Amygdala (tissue), 56 donors: ENCODE measurements at places on chromosomes 16 and 17.
A peak's percentile ranks its signal among the peaks of the same experiment; 100 is the strongest.

GRCh38 chr17:42850954-42851353, at the start of gene AOC3:
TSS of gene AOC3 (plus strand) at chr17:42851199. CDS start at chr17:42851344, 145 bp downstream.
- DNase-seq, result no peak

- no peak for DNase-seq
Measured at GRCh38 chr17:48552466-48553189, 7.7 kb upstream of the HOXB2 start.

DNA sequence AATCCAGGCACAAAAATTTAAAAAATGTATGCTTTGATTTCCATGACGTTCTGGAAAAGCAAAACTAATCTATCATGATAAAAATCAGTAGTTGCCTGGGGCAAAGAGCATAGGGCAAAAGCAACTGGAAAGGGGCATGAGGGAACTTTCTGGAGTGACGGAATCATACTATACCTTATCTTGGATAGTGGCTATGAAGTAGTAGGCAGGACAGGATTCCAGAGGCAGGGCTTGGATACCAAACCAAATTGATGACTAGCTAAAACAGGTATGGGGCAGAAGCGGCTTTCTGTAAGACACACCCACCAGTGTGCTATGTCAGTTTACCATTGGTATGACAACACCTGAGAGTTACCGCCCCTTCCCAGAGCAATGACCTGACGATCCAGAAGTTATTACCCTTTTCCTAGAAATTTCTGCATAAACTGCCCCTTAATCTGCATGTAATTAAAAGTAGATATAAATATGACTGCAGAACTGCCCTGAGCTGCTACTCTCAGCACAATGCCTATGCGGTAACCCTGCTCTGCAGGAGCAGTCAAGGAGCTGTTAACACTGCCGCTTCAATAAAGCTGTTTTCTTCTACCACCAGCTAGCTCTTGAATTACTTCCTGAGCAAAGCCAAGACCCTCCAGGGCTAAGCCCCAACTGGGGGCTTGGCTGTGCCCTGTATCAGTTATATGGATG, 56.7 kb downstream of the CFDP1 start:
- no peak for DNase-seq

GRCh38 chr16:77584205-77584859, 138.0 kb upstream of the NUDT7 start:
- peak; percentile 21 for DNase-seq

GRCh38 chr16:5333991-5334390, 236.4 kb upstream of the EEF2KMT start:
- no peak for DNase-seq

DNA sequence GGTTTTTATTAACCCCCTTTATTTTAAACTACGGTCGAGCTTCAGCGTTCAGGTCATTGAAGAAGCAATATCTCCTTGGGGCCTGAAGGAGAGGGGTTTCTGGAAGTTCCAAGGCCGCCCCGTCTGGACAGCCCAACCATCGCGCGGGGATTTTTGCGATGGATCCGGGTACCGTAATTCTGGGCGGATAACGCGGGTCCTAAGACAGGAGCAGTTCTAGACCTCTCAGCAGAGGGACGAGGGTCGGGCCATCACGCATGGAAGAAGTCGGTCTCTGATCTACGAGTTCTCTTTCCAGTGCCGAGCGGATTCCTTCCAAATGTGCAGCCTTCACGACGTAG, 3.6 kb downstream of the BORCS6 start:
- no peak for DNase-seq

GRCh38 chr17:56707312-56708219, 114.1 kb downstream of the NOG start:
- DNase-seq, result no peak

- DNase-seq, result peak; percentile 63
Measured at GRCh38 chr16:67150833-67151396, at the start of gene B3GNT9. TSS of gene B3GNT9 (minus strand) at chr16:67150998. CDS start at chr16:67150485, 513 bp downstream.

DNA sequence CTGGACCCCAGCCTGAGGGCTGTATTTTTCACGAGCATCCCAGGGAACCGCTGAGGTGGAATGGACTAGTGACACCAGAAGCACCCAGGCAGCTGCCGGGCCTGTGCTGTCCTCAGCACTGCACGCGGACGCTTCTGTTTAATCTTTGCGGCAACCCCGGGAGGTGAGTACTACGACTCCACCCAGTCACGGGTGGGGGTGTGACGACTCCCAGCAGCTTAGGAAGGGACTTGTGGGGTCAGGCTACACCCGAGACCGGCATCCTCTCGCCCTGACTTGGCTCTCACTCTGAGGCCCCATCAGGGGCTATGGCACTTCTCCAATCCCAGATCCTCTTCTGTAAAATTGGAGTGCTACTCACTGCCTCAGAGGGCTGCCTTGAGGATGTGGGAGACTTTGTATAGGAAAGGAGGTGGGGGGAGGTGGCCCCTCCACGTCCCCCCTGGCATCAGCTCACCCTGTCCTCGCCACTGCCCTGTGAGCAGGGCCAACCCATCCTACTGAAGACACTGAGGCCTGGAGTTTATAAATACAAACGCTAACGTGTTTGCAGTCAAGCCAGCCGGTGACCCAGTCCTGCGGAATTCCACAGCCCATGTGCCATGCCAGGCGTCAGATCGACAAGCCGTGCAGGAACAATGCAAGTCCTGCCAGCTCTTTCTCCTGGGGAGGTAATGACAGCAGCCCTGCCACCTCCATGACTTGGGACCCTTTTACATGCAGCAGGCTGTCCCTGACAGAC, 44.4 kb downstream of the PPL start:
- no peak for DNase-seq

DNA sequence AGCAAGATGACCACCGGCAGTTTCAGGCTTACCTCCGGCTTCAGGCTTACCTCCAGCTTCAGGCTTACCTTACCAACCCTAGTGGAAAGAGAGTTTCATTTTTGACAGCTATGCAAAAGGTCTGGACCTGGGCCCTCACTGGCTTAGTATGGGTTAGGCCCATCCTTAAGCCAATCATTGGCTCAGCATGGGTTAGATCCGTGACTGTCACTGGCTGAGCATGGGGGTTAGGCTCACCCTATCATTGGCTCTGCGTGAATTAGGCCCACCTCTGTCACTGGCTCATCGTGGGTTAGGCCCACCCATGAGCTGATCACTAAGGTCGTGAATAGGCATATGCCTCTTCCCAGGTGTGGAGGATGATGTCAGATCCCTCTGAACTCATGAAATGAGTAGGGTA, 8.1 kb downstream of the NDE1 start:
- no peak for DNase-seq

- DNase-seq, result no peak
Measured at GRCh38 chr17:59374612-59375011, 43.2 kb downstream of the YPEL2 start.

- DNase-seq, result no peak
Measured at GRCh38 chr17:71085238-71086033, 916.1 kb downstream of the KCNJ2 start.

GRCh38 chr17:78343187-78343542, 16.7 kb downstream of the SOCS3 start:
- DNase-seq, result no peak

- DNase-seq, result no peak
Measured at GRCh38 chr16:17538927-17539326, 68.2 kb upstream of the XYLT1 start.

DNA sequence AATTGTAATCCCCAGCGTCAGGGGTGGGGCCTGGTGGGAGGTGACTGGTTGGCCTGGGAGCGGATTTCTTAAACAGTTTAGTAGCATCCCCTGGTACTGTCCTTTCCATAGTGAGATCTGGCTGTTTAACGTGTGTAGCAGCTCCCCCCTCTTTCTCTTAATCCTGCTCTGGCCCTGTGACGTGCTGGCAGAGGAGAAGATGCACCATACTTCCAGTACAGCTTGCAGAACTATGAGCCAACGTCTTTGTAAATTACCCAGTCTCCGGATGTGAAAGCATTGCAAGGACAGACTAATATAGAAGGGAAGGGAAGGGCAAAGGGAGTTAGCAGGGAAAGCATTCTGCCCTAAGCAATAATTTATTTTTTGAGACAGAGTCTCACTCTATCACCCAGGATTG, 83.9 kb downstream of the RMI2 start:
- no peak for DNase-seq
